ENCODE measurements at places on chromosomes 1 and 21.

GRCh38 chr21:43267391-43268085, 98.7 kb downstream of the CRYAA start:
- DNase-seq = no peak

DNA sequence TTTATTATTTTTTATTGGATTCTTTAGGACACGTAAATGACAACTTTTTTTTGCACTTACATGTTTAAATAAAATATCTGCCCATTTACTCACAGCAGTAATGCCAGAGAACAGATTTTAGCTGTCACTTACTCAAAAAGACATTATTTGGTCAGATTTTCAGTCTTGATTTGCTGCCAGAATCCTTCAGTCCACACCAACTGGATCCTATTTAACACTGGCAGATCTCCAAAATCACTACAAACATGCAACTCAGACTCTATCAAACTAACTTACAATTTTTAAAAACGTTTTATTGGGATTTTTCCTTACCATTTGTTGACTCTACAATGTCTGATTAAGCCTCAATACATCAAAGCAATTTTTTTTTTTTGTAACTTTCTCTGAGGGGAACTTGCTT, 11.1 kb downstream of the ATP6V1G3 start:
- no peak for DNase-seq

- no peak for DNase-seq
Measured at GRCh38 chr1:31761883-31762282, 2.3 kb downstream of the ADGRB2 start.

DNA sequence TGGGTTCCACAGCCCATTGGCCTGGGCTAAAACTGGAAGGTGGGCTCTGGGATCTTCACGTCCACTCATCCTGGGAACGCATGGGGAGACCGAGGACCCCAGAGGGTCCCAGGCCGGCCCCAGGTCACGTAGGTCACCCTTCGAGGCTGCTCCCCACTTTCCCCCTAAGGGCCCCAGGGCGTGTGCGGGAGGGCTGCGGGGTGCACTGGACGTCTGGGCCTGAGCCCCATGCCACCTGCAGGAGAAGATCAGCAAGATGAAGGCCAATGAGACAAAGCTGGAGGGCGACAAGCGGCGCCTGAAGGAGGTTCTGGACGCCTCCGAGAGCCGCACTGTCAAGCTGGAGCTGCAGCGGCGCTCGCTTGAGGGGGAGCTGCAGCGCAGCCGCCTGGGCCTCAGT, 12.5 kb downstream of the MFAP2 start:
- no peak for DNase-seq

- no peak for DNase-seq
Measured at GRCh38 chr1:193417945-193418744, 231.7 kb upstream of the B3GALT2 start.

DNA sequence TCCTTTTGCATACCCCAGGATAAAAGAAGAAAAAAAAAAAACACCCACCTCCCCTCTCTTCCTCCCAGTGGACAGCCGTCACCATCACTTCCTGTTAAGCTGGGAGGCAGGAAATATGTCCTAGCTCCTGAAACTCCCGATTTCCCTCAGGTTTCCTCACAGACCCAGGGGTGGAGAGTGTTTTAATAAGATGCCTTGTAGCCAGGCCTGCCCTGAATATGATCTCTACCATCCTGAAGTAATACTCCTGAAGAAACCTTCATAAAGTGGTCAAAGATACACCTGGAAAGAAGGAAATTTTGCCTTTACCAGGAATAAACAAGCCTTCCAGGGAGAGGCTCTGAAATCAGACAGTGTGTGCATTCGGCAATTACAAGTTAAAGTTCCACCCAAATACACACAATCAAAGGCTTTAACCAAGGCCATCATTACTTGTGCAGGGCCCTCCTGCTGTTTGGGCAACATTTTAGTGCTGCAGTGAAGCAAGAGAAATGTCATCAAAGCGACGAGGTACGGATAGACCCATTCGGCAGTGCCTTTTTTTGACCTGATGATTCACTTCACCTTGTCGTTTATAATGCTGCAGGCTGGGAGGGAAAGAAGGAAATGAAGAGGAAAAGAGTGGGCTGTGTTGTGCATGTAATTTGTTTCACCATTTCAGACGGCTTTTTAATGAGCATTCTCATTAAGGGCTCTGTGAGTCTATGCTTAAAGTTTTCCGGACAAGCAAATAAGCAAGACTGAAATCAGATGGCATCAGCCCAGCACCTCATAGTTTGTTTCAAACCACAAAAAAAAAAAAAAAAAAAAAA, 41.0 kb upstream of the RASAL2 start:
- DNase-seq = no peak

GRCh38 chr1:4699376-4700301, 45.2 kb downstream of the AJAP1 start:
- no peak for DNase-seq

DNA sequence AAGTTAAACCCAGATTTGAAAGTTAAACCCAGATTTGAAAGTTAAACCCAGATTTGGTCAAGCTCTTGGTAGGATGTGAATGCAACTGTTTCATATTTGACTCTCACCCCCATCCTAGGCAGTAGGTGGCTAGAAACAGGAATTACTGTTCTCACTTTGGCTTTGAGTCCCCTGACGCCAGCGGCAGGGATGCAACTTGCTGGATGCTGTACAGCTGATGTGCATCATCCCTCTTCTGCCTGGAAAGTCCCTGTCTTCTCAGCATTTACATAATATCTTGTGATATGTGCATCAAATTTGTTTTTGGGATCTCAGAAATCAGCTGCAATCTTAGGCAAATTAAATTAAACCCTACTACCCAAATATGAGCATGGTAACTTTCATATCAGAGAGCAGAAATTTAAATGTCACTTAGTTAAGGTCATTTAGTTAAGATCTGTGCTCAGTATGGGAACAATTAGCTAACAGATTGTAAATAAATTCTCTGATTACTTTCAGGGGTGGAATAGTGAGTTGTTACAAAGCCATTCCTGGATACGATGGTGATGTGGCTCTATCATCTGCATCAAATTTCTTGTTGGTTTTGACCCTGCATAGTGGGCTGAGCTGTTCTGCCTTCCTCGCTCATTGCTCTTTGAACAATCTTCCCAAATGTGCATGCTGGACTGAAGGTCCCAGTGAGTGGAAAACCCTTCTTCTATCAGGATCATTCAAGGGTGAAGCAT, 6.8 kb upstream of the HAO2 start:
- no peak for DNase-seq

DNA sequence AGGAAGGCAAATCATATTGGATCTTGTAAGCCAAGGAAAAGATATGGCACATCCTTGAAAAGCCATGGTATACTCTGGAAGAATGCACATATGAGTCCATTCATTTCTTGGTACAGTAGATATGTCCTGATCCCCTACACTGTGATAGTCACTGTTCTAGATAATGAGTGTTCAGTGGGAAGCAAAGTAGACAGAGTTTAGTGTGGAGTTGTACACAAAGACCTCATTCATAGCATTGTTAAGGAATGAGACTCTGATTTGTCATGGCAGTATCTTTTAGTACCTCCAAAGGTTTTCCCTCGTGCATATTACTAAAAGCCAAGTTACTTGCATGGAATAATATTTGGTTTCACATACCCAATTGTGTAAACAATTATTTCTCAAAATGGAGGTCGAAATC, 204.7 kb downstream of the NFIA start:
- DNase-seq = no peak

DNA sequence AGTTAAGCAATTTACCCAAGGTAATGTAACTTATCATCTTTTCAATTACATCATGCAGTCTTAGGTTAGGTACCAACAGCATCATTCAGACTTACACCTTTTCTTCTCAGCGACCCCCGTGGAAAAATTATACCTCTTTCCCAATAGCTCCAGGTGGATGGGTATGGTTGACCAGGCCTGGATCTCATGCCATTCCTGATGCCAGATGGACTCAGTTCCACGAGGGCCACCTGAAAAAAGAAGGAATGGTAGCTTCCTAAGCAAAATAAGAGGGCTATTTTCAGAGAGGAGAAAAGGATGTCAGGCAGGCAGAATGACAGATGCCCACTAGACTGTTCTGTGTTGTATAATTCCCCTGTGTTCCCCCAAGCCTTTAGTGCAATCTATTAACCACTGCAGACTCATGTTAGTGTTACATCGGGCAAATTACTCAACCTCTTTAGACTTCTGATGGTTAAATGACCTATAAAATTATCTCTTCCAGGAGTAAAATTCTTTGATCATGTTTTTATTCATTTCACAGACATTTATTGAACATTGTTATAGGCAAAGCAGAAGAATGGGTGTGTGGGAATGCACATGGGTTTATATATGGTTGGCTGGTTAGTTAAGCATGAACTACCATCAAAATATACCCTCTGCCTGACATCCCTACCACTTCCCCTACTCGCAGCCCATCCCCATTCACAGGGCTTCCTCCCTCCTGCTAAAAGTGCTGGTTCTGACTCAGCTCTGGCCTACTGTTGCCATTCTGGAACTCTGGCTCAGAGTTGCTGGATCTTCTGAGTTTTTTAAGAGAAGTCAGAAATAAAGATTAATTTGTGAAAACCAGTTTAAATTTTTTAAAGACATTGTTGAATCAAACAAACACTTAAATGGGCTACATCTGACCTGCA, 10.6 kb upstream of the MYSM1 start:
- no peak for DNase-seq

GRCh38 chr1:26530895-26531598, 1.5 kb downstream of the RPS6KA1 start:
- no peak for DNase-seq

- no peak for DNase-seq
Measured at GRCh38 chr1:118661769-118662320, 326.3 kb downstream of the TBX15 start.

- peak; percentile 27 for DNase-seq
Measured at GRCh38 chr1:156383023-156383422, 14.0 kb downstream of the RHBG start.

DNA sequence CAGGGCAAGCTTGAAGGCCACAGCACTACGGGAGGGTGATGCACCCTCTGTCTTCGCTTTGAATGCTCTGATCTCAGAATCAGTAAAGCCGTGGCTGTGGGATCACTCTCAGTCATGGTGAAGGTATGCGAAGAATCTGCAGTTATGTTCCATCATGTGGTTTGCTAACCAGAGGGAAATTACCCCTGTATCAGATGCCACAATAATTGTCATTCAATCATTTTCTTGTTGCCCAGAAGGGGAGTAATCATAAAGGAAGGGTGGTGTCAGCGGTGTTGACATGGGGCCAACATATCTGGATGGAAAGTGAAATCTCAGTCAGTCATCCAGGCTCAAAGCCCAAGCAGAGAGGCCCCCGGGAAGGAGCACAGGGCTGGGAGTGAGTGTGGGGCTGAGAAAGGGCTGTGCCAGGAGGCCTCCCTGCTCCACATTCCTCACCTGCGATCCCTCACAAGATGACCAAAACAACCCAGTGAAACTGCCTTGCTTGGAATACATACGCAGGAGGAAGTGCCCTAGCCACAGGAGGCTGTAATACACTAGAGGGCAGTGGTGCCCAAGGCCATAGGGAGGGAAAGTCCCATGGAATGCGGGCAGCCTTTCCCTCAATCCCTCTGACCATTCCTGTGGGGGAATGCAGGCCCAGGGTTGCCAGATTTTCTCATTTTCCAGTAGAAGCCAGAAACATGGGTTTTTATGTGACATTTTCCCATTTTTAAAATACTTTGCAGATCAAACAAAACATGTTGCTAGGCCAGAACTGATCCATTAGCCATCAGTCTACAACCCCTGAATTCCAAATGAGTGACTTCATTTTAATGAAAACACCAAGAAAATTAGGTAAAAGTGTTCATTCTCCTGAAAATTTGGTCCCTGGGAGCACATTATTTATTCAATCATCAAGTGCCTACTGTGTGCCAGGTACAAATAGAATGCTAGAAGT, 95.7 kb upstream of the VANGL1 start:
- no peak for DNase-seq

DNA sequence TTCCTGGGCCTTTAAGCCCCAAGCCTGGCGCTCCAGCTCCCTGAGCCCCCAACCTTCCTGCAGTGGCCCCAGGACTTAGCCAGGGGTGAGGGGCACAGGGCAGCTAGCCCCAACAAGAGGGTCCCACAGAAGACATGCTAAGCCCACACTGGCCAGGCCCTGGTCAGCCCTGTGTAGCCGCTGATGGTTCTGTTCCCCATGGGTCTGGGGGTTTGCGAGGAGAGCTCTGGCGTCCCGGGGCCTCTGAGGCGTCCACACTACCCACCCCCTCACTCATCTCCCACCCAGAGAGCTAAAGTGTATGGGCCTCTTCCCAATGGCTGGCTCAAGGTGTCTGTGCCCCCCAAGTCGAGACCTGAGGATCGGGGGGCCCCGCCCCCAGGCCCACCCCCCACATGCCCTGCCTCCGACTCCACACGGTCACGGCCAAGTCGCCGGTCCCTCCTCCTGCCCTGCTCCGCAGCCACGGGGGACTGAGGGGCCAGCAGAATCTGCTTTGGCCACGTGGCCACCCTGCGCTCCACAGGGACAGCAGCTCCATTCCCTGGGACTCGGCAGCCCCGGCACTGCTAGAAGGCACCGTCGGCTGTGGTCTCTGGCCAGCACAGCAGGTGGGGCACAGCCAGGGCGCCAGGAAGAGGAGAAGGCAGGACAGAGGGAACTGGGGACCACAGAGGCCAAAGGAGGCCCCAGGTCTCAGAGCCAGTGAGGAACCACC, 7.8 kb downstream of the TNFRSF18 start:
- DNase-seq = no peak

DNA sequence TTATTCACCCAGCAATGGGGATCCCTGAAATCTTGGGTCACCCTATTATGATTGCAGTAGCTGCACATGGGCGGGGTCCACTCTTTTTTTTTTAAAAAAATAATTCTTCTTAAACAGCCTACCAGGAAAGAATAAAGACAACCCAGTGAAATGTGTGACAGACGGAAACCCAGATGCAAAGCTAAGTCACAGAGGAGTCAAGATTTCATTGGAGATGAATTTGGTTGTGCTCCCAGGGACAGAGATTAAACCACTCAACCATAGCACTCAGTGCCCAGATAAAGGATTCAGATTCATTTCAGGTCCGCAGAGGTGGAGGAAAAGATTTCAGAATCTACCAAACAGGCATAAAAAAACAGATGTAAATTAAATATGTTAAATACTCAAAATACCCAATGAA, 583.5 kb upstream of the ZP4 start:
- DNase-seq = no peak

GRCh38 chr1:66050633-66051032, 257.9 kb downstream of the PDE4B start:
- DNase-seq = no peak

- no peak for DNase-seq
Measured at GRCh38 chr1:42945164-42945563, 13.5 kb downstream of the SLC2A1 start.

DNA sequence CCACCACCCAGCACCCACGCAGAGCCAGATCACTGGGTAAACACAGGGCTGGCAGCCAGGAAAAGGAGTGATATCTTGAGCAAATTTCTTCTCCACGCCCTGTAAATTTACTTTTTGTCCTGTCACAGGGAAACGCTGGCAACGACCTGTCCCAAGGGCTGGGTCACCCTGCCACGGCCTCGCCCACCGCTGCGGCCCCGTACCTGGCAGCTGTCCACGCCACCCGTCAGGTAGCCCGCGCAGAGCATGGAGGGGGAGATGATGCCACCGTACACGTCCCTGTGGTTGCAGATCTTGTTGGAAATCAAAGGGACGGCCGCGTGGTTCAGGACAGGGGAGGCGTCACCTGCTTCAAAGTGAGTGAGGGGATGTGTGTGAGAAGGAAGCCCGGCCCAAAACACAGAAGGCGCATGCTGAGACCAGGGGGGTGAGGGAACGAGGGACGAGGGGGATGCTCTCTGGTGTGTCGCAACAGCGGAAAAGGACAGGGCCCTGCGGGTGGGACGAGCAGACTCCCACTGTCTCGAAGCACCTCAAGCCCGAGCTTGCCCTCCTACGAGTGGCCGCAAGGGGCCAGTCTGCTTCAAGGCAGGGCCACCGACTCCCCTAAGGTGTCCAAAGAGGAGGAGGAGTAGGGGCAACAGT, 10.1 kb upstream of the TFF1 start:
- no peak for DNase-seq

GRCh38 chr1:235136111-235136510, 7.5 kb upstream of the TOMM20 start:
- no peak for DNase-seq

Measured in activated CD4-positive, CD25-positive, alpha-beta regulatory T cell treated with anti-CD3 and anti-CD28 coated beads, Interleukin-2, amount 50 U/mL, for 16 hours (primary cell).